Stimulated activated CD4-positive, alpha-beta T cell treated with anti-CD3 and anti-CD28 coated beads, Interleukin-1b, Interleukin-23, amount 100 ng/mL, for 1 hour (primary cell): ENCODE measurements at places on chromosomes 1 and 21.

DNA sequence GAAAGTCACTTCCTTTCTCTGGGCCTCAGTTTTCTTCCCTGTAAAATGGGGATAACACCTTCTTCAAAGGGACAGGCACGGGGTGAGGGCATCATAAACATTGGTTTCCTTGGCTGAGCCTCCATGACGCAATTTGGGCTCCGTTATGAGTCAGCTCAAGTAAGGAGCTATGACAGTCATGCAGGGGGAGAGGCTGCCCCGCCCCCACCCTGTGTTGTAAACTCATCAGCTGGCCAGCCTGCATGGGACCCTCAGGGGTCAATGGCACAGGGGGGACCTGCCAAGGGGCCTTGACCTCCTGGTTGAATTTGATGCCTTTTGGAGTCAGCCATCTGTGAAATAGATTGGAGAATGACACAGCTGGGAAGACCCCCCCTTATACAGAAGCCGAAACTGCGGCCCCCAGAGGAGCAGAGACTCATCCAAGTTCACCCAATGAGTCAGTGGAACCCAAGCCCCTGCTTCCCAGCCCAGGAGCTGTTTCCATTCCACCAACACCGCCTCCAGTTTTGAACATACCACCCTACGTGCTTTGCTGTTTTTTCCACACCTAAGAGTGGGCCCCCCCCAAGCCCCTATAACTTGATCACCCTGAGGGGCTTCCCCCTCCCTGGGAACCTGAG, 36.8 kb upstream of the RUNX3 start:
- DNase-seq = peak; percentile 28

DNA sequence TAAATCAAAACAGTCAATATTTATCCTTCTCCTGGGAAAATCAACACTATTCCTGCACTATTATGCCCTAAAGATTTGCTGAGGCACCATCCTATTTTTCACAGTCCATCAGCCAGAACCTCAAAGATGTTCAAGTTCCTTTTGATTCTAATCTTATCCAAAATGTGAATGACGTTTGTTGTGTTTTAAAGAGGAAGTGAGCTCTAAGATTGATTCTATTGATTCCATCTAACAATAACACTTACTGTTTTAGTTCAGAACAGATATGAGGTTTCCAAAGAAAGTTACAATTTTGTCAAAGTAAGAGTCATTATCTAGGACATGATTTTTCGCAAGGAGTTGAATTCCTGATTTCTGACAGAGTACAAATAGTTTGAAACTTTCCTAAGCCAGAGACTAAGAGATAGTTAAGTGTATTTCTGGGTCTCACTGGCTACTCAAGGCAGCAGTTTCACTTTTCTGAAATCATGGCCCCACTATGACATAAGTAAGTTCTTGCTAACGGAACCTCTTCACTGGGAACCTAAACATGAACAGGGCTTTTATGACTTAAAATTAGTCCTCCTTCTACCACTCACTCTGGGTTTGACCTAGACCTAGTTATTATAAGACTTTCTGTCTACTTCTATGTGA, 84.7 kb downstream of the LHX9 start:
- no peak for DNase-seq

GRCh38 chr1:56451491-56451890, 127.9 kb downstream of the PLPP3 start:
- no peak for DNase-seq

GRCh38 chr1:24481843-24482610, 20.6 kb upstream of the RCAN3 start:
- no peak for DNase-seq

DNA sequence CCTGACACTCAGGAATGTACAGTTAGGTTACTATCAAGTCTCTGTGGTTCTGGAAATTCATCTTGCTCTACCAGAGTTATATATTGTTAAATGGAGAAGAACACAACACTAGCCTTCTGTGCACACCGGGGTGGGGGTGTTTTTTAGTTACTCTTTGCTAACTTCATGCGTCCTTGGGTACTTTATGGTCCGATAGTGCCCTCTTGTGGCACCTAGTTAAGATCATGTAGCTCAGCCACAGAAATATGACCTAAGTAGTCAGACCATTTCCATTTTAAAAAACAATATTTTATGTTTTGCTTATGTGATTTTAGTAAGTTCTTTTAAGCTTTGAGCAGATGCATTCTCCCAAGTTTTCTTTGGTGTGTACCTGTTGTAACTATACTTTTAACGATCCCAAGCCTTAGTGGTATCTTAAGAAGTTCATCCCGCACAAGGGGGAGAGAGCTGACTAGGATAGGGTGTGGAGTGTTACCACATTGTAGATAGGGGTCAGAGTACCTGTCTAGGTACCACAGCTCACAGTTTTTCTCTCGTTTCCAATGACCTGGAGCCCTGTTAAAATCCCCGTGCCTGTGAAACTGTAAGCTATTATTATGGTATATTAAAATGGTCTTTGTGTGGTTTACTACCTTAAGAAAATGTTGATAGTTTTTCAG, 20.6 kb upstream of the SH3D21 start:
- DNase-seq = peak; percentile 27

DNA sequence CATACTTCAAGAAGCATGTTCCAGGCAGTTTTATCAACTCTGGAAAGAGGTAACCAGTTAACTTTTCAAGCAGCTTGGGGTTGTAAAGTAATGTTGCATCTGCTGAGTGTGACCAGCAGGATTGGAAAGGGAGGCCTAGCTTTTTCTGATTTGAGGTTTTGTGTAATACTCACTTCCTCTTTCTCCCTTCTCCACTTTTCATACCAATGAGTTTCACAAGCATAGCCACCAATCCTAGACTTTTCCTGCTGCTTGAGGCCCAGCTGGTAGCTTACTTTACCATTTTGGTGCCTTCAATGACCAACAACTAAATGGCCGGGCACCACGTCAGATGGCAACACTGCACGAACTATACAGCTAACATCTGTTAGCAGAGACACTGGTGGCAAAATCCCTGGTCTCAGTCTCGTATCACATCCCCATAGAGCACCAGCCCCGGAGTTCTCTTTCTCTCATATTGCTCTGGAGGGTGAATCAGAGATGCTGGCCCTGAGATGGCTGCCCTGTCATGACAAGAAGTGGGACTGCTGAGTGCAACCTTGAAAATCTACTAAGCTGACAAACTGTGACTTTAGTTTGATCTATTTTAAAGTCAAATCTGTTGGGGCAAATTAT, 14.8 kb upstream of the GPR88 start:
- no peak for DNase-seq

DNA sequence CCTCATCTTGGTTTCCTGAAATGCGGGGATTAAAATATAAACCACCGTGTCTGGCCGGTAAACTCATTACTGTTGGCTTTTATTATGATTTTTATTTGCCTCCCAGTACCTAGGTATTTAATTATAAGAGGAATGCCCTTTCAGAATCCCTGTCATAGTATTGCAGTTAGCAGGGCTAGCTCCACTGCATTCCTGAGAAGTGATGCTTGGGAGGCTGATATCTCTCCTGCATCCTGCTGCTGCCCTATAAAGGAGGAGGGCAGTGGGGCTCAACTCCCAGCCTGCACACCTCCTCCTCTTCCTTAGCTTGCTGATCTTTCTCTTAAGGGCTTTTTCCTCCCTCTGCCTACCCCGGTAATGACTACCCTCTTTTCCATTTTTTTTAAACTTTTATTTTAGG, 19.9 kb upstream of the DISC1 start:
- no peak for DNase-seq

GRCh38 chr1:159897962-159898361, 2.0 kb downstream of the CFAP45 start:
- DNase-seq = no peak

- no peak for DNase-seq
Measured at GRCh38 chr1:248750496-248750895, 5.1 kb downstream of the LYPD8 start.

DNA sequence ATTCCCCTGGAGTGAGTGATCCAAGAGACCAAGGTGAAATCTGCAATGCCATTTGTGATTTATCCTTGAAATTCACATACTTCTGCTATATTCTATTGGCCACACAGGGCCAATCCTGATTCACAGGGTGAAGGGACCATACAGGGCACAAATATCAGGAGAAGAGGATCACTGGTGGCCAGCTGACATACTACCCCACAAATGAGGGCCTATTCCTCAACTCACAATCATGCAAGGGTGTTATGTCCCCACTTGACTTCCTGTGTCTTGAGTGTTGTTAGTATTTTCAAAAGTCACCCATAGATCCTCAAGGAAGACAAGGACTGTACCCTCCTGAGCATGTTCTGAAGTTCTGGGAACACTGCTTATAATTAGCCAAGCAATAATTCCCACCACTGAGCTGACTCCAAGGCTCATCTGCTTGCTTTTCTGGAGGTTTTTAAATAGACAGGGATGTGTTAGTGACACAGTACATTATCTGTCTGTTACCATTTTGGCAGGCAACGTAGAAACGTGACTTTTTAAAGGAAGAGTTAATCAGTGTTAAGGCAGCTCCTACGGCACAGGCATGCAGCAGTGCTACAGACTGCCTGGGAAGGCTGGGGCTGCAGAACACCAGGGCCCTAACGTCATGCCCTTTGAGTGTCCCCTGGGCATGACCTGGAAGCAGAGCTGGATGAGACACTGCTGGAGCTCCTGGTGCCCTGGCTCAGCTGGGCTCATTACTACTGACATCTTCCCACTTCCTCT, 137.4 kb downstream of the FAM78B start:
- DNase-seq = no peak

DNA sequence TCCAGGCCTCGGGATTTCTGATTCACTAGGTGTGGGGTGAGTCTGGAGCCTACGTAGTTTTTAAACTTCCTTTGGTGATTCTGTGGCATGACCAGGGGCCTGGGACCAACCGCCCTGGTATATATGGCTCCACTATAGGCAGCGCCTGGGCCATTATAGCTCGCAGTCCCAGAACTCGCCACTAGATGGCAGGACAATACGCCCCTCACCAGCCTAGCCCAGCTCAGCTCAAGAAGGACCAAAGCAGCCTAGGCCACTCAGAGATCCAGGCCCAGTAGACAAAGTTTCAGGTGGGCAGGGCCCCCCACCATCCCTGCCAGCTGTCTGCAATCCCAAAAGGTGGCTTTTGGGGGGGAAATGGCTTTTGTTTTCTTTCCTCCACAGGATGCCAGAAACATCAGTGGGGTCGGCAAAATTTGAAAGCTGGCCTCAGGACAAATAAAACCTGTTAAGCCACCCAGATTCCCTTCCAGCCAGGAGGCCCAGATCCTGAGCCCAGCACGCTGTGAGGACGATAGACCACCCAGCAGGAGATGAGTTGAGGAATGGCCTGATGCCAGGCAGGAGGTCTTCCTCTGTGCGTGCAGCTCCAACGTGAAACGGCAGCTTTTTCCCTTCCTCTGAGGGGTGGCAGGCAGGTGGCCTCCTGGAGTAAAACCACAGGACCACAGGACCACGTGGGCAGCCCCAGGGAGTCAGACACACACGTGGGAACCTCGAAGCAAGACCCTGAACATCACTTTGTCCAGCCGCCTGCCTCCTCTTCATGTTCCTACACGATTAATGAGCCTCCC, 24.8 kb upstream of the TMEM51 start:
- DNase-seq = peak; percentile 27

DNA sequence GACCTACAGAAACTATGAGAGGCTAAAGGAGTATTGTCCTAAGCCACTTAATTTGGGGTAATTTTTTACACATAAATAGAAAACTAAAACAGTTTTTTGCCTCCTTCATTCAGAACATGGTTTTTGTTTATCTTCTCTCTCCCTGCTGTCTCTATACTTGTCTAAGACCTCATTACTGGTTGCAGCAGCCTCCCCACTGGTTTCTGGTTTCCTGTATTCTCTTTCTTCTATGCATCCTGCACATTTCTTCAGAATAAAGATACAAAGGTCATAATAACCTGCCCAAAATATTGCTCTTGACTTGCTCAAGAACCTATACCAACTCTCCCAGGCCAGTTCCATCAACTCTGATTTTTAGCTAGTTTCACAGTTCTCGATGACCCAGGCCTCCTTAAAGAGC, 19.8 kb upstream of the BOLA1 start:
- no peak for DNase-seq

GRCh38 chr1:147892216-147892615, 10.4 kb upstream of the GJA8 start:
- no peak for DNase-seq
